ENCODE measurements at places on chromosomes 13 and 19.

GRCh38 chr19:3302755-3303154 lies 63.6 kb upstream of the NFIC start:
- DNase-seq: no peak

GRCh38 chr19:4759388-4760284 lies 31.9 kb upstream of the FEM1A start:
- peak; percentile 59 for DNase-seq

- no peak for DNase-seq
Observed at GRCh38 chr13:114079601-114080536, 52.6 kb downstream of the RASA3 start.

DNA sequence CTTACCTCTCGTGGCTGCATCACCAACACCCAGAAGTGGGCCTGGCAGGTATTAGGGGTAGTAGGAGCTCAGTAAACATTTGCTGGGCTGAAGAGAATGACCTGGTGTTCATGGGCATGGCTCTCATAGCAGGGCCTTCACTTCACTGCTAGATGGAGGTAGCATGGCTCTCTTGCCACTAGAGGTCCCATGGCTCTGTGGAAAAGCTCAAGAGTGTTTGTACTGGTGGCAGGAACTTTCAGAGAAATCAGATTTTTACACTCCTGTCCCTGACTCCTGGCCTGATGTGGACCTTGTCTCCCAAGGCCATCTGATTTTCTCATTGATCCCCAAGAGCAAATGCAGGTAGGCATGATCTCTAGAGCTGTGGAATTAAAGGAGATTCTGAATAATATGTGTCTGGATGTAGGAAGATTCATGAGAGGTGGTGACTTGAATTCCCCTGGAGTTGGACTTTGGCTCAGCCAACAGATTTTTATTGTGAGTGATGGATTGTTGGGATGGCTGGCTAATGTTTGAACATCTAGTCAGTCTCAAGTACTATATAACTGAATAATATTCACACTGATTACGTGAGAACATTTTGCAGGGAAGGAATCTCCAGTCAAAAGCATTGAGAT lies 5.7 kb downstream of the ZNF574 start:
- no peak for DNase-seq

DNA sequence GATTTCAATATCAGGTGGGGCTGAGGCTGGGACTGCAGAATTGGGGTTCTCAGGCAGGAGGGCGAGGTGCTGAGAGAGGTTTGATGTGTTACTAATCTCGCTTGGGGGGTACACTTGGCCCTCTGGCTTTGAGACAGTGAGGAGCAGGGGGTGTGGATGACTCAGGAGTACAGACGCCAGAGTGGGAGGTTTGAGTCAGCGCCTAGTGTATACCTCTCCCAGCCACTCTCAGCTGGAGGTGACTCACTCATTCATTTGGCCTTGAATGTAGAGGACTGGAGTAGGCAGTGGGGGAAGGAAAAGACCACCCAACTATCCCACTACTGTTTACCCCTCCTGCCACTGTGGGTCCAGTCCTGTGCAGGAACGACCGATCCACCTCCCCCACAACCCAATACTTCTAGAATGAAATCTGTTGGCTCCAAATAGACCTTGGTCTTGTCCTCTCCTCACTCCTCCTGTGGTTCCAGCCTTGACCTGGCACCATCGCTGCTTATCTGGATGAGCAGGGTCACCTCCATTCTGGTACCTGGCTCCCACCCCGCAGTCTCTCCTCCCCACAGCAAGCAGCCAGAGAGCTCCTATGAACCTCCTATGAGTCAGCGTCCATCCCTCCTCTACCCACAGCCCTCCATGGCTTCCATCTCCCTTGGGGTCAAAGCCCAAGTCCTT lies 20.1 kb upstream of the ZNRF4 start:
- DNase-seq: no peak

- no peak for DNase-seq
Observed at GRCh38 chr19:38003438-38004185, 96.6 kb downstream of the SIPA1L3 start.

GRCh38 chr13:91383836-91384235 lies 14.6 kb upstream of the GPC5 start:
- DNase-seq: no peak

- peak; percentile 67 for DNase-seq
Observed at GRCh38 chr19:4108767-4109625, 14.9 kb downstream of the MAP2K2 start.
